ENCODE measurements at places on chromosomes 7 and 10.

GRCh38 chr7:149721084-149721601, 52.2 kb downstream of the ZNF467 start:
- no peak for DNase-seq

DNA sequence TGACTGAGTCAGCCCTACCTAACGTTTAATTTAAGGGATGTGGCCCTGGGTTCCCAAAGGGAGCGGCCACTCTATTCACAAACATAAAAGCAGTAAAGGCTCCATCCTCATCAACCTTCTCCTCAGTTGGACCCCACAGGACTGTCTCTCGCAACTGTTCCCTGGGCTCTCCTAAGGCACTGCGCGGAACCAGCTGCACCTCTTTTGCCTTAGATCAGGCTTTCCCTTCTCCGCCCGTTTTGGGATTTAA, 689 bp upstream of the GTPBP4 start:
- DNase-seq: no peak

DNA sequence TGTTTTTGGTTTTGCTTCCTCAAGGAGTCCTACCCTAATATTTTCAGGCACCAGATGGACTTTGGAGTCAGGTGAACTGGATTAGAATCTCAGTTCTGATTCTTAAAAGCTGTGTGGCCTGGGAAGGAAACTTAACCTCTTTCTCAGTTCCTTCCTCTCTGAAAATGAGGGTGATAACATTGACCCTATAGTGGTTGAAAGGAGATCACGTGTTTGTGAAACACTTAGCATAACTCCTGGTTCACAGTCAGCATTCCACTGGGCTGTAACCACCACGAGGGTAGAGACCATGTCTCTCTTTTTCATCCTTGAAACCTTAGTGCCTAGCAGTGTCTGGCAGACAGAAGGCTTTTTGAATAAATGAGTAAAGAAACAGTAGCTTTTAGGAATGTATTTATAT, 16.7 kb downstream of the LSMEM1 start:
- DNase-seq: no peak

DNA sequence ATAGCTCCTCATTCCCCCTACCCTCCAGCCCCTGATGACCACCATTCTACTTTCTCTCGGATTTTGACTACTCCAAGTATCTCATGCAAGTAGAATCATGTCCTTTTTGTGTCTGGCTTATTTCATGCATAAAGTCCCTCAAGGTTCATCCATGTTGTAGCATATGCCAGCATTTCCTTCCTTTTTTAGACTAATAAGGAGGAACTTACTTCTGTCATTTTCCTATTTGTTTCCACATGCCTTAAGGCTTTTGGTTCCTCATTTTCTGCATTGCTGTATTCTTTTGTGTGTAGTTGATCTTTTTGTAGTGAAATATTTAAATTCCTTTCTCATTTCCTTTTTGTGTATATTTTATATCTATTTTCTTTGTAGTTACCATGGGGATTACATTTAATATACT, 376.9 kb downstream of the CALN1 start:
- DNase-seq: no peak

GRCh38 chr10:121598263-121599249, at the start of gene FGFR2:
FGFR2 (minus strand) TSS chr10:121598444; CDS start chr10:121593817, 4,627 bp downstream.
- no peak for DNase-seq

DNA sequence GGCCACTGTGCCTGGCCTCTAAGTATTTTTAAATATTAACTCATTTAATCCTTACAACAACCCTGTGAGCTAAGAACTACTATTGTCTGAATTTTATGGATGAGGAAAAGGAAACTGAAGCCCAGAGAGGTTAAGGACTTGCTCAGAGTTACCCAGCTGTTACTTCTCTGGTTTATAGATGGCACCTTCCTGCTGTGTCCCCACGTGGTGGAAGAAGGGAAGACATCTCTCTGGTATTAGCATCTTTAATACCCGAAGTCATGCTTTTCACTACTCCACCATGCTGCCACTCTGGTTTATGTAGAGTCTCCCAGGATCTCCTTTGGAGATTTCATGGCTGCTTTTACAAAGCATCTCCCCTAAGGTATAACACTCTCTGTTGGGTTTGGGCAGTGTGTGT, 105.5 kb upstream of the MKLN1 start:
- no peak for DNase-seq

DNA sequence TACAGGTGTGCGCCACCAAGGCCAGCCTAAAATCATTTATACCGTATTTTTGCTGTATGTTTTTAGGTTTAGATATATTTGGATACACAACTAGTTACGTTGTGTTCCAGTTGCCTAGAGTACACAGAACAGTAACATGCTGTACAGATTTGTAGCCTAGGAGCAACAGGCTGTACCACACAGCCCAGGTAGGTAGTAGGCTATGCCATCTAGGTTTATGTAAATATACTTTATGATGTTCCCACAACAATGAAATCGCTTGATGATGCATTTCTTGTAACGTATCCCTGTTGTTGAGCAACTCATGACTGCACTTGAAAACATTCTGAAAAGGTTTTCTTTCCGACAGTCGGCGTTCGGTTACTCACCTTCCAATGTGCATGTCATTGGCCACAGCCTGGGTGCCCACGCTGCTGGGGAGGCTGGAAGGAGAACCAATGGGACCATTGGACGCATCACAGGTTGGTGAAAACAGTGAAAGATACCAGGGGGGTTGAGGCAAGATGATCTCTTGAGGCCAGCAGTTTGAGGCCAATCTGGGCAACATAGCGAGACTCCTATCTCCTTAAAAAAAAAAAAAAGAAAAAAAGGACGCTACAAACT, 7.7 kb downstream of the PNLIP start:
- no peak for DNase-seq

- no peak for DNase-seq
These were observed 48.2 kb upstream of the ANKRD1 start for GRCh38 chr10:90969121-90969534.

Measured in activated CD8-positive, alpha-beta memory T cell treated with anti-CD3 and anti-CD28 coated beads for 4 hours (primary cell).